Amygdala (tissue), 56 donors: ENCODE measurements at places on chromosomes 11 and 22.

DNA sequence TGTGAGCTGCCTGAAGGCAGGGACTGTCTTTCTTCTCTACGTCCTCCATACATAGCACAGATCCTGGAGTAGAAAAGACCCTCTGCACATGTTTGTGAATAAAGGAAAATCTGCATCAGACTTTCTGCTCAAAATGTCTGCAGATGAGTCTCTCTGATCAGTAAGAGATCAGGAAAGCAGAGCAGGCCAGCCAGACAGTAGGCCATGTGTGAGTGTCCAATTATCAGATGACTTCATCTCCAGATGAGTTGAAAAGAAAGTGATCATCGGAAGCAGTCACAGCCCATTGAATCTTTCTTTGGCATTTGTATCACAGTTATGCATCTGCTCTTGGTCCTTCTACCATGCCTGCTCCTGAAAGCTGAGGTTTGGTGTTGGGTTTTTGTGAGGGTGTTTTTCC lies 298.7 kb upstream of the NCAM1 start:
- no peak for DNase-seq

DNA sequence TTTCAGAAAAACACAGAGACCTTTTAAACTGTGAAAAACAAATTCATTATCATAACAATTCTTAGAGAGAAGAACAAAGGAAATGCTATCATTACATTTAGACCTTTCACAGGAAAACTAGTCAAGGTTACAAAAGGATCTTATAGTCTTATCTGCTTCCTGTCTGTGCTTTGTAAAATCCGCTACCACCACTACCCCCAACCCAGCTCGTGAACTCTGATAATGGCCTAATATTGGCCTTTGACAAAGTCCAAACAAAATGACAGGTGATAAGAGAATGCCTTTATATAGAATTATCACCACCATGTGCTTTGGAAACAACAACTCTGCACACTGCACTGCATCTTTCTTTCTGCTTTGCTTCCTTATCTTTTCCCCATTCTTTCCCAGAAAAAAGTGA lies 272.5 kb downstream of the SBF2 start:
- DNase-seq, result no peak

- DNase-seq, result no peak
Measured at GRCh38 chr22:19775496-19776325, 15.1 kb downstream of the TBX1 start.

- DNase-seq, result no peak
Measured at GRCh38 chr22:17749605-17750395, 24.5 kb downstream of the BID start.

- no peak for DNase-seq
Measured at GRCh38 chr11:41612415-41612814, 153.0 kb upstream of the LRRC4C start.
